Omental fat pad (tissue), 4 donors: ENCODE measurements at places on chromosomes 3 and 15.

DNA sequence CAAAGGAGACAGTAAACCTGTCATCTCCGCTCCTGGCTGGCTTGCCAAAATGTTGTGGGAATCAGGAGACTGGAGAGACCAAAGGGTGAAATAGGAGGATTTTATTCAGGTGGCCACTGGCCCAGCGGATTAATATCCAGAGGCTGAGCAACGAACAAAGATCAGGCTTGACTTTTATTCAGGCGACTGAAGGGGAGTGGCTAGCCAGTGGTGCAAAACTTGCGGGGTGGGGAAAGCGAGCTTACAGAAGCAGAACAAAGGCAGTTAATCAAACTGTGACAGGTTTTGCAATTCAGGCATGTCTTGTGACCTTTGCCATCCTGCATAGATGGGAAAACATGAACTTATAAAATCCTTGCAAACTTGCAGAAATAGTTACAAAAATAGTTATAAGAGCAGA, 19.8 kb upstream of the ACAD9 start:
- DNase-seq: no peak

GRCh38 chr3:184738982-184739381, 27.1 kb upstream of the MAGEF1 start:
- DNase-seq: no peak

DNA sequence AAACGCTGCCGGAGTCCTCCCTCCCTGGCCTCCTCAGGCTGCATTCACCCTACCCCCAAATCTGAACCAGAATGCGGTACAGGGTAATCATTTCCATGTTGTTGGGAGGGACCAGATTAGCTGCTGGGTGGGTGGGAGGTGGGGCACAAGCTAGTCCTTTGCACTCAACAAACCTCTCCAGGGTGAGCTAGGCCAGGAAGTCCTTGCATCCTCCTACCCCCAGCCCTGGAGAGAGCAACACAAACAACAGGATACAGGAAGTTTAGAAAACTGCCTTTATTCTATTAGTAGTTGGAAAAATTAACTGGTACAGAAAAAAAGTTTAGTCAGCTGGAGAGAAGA, 702 bp upstream of the GPX1 start:
- DNase-seq: no peak

DNA sequence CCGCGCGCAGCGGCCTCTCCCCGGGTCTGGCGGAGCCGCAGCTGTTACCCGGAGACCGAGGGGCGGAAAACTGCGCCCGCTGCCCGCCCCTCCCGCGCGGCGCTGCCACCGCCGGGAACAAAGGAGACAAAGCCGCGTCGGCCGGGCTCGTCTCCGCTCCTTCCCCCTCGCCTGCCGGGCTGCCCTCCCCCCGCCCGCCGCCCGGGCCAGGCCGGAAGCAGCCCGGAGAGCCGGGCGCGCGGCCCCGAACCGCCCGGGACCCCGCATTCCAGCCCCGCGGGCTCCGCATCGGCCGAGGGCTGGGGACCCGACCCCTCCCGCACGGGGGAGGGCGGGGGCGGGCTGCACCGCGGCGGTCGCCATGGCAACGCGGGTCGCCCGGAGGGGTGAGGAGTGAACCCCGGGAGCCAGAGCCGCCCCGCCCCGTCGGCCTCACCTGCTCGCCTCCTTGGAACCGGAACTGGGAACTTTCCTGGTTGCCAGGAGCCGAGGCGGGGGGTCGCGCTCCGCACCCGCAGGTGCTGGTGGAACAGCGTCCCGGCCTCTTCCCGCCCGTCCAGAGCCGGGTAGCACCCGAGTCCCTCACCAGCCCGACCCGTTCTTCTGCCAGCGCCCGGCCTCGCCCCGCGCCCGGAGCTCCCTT, 448 bp downstream of the PLXNB1 start:
- DNase-seq: no peak

GRCh38 chr15:56208185-56208584, 35.5 kb downstream of the RFX7 start:
- no peak for DNase-seq

DNA sequence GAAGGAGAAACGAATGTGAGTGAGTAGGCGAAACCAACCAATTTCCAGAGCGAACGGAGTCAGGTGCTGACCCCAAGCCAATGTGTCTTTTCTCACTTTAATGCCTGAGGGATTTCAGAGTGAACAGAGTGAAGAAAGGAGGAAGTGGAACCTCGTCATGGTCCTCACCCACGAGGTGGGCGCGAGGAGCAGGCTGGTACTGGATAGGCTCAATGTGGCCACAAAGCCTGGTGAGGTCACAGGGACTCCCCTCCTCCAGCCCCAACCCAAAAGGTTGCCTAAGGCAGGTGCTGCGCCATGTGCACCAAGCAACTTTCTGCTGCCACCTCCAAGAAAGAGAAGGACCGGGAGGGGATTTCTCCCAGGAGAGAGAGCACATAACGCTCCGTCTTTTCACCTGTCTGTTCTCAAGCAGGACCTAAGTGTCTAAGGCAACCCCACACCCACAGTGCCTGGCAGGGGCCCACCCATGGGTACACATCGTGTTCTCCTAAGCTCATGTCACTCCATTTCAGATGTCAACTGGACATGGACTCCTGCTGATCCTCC, 3.8 kb downstream of the NRROS start:
- DNase-seq: no peak

DNA sequence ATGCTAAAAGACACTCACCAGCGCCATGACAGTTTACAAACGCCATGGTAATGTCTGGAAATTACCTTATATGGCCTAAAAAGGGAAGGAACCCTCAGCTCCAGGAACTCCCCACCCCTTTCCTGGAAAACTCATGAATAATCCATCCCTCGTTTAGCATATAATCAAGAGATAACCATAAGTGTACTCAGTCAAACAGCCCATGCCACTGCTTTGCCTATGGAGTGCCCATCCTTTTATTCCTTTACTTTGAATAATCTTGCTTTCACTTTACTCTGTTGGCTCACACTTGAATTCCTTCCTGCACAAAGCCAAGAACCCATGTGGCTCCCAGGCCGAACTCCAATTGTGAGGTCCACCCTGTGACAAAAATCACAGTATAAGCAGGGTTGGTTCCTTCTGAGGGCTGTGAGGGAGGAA, 19.1 kb upstream of the FSTL1 start:
- DNase-seq: no peak

DNA sequence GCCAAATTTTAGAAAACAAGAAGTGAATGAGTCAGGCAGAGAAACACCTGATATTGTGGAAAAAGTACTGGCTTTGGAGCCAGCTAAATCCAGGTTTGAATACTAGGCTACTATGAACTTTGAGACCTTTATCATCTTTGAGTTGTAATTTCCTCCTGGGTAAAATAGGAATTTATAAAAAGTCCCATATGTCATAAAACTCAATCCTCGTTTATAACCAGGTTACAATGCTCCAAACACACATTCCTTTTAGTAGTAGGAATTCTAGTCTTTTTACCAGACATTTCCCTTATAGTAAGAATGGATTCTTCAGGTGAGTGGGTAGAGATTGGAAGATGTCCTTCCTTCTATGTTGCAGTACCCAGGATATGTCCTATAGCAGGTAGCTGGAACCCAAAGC, 16.7 kb upstream of the DPH6 start:
- no peak for DNase-seq

GRCh38 chr3:13772321-13772745, 107.5 kb downstream of the WNT7A start:
- no peak for DNase-seq

DNA sequence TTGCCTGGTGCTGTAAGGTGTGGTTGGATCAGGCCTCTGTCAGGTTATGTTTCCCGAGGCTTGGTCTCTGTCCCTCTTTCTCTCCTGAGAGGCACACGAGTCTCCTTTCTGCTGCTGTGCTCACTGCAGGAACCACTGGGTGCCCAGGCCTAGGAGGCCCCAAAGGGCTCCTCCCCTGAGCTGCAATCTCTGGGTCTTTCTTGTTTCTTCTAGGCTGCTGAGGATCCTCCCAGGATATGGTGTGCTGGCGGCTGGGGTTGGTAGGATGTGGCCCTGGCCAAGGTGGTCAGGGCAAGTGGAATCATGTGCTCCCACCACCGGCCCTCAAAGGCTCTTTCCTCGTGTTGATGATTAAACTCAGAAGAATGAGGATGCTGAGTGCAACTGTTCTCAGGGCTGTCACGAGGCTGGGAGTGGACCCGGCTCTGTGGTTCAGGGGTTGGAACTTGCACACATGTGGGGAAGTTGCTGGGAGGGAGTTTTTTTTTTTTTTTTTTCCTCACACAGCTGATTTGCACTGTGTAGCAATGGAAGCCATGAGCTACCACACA, 43.6 kb upstream of the CTSH start:
- DNase-seq: no peak

- no peak for DNase-seq
Measured at GRCh38 chr3:1963896-1964295, 134.8 kb upstream of the CNTN4 start.
